ENCODE measurements at places on chromosomes 5 and 9.

DNA sequence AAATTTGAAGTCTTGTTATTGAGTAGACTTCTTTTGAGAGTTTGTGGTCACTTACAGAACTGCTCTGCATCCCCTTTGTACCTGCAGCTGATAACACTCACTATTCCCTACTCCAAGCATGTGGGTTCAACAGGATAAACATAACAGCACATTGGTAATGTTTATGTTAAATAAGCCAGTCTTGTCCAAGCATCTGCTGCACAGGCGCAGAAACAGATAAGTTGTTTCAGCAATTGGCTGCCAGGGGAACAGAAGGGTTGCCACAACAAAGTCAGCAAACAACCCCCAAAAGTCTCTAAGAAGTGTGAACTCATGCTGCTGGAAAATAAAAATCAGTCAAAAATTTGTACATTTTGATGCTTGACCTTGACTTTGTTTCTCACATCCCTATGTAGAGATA, 174.6 kb downstream of the GDNF start:
- DNase-seq, result peak; percentile 16

GRCh38 chr9:137396634-137397367, 26.2 kb downstream of the EXD3 start:
- DNase-seq, result no peak

DNA sequence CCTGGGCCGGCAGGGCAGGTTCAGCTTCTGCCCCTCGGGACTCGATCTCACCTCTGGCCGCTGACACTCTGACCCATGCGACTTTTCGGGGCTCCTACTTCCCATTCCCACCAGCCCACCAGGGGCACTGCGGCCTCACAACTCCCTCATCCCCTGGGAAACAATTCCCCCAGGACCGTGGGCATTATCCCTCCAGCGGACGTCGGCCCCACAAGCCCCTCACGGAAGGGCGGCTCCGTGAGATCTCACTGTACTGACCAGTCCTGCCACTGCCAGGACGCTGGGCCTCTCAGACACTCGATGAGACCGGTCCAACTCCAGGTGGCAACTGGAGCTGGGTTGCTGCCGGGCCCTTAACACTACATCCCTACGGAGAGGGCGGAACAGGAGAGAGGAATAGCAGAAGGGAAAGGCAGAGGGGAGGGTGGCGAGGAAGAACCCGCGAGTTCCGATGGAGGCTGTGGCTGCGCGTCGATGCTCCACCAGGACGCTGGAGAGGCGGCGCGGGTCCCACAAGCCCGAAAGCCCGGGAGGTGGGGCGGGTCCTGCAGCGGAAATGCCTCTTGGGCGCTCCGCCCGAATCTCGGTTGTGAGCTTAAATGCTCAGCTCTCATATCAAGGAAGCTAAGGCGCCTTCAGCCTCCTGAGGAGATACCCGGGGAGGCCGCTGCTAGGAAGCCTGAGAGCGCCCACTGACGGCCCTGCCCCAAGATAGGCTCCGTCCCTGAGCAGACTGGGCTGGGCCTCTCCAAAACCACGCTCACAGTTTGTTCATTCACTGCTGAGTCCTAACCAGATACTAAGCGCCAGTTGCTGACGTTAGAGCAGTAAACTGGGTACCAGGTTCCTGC, 36.3 kb downstream of the VCP start:
- DNase-seq, result no peak

DNA sequence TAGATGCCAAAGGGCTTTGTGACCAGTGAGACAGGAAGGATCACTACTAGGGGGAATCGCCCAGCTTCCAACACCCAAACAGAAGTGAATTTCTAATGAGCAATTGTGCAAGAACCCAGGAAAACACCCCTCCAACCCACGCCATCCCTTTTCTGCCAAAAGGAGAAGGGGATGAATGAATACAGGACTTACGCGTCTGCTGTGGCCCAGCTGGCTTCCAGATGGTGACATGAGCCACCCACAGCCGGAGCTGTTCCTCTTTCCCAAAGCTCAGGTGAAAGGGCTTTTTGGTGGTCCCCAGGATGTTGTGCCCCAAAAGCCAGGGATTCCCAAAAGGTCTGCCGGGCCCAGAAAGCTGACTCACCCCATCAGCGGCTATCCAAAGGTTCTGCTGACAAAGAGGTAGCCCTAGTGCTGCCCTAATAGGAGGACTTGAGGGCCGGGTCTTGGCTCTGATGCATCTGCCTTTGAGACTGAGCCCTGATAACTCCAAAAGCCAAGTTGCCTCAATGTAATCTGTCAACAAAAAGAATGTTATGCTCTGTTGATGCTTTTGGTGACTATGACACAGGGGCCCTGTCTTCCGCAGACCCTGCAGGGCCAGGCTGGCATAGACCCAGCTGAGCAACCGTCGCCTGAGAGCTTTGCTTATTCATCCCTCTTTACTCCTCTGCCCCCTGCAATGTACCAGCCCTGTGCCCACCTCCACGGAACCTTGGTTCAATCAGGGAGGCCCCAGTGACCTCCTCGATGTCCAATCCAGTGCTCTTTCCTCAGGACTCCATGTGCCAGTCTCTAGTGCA, 14.5 kb downstream of the GSN start:
- DNase-seq, result peak; percentile 33

GRCh38 chr5:39092581-39093351, 18.6 kb upstream of the RICTOR start:
- DNase-seq, result peak; percentile 71

- peak; percentile 49 for DNase-seq
Measured at GRCh38 chr5:54753034-54753433, 232.4 kb downstream of the ESM1 start.

- peak; percentile 52 for DNase-seq
Measured at GRCh38 chr5:134935711-134936602, 31.0 kb downstream of the PCBD2 start.

- no peak for DNase-seq
Measured at GRCh38 chr5:23484096-23484495, 23.3 kb upstream of the PRDM9 start.

DNA sequence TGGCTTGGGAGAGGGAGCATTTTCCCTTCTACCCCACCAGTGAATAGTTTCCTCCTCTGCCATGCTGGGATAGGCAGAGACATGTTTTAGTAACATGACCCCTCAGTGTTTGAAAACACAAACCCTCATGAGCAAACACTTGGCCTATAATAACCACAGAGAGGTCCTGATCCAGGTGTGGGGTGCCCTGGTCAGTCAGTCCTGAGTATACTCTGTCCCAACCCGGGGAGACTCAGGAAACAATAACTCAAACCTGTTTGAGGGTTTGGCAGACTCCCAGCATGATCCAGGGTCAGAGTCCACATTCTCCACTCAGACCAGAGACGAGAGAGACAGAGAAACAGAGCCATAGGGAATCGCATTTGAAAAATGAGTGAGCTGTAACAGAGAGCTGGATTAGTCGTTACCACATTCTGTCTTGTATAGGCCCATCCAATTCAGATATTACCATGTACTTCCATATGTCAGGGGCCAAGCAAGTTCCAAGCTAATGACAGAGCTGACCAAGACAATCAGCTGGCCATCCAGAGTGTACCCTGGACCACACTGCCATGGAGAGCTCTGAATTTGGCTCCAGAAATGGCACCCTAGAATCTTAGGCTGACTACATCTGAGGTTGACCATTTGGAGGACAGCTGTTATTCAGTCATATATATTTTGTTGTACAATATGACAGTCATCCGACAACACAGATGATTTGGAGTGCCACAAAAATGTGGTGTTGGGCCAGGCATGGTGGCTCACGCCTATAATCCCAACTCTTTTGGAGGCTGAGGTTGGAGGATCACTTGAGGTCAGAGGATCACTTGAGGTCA, 4.2 kb upstream of the CA9 start:
- peak; percentile 87 for DNase-seq

DNA sequence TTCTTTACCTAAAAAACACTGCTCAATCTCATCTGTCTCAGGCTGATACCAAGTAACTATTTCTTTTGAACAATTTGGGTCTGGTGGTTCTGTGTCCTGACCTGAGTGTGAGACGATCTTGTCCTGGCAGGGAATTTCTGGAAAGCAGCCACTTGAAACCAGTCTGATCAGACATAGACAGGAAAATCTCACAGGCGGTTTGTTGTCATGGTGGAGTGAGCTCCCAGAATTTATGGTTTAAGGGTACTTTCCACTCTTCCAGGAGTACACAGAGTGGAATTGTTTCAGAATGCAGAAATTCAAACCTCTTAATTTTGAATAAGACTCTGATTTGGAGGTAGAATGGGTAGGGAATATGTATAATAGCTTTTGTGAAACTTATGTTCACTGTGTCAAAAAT, 268.2 kb downstream of the ISL1 start:
- DNase-seq, result peak; percentile 92

DNA sequence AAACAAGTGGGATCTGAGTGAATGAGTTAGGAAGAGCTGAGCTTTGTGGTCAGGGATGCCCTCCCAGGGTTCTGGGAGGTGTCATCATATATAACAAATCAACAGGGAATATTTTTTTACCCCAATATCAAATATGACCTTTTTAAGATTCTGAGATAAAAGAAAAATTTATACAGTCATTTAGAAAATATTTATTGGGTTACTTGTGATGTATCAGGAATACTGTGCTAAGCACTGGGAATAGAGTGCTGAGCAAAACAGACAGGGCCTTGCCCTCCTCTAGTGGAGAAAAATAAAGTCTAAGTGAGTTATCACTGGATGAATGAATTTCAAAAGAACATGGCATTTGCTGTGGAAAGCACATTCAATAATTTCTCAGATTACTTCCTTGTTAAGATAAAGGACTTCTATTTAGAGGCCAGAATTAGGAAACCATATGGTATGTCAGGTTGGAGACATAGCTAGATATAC, 102.9 kb downstream of the BOD1 start:
- DNase-seq, result no peak

GRCh38 chr5:109853377-109853776, 163.7 kb downstream of the MAN2A1 start:
- DNase-seq, result peak; percentile 29

Measured in kidney tubule cell (primary cell).